ENCODE measurements at places on chromosomes 2 and 18.

DNA sequence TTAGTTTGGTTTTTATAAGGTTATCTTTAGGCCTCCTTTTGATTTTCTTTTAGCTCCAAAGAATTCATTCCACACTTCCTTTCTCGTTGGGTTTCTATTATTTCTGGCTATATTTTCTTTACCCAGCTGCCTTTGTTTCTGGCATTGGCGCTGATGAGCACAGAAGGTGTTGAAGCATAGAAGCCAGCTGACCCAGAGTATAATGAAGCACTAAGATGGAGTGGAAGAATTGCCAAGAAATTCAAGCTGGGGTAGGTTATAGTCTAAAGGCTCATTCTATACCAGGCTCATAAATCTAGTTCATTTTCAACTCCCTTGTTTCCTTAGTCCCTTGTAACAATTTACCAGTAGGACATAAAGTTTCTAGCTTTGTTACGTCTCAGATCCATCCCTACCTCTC, 169.5 kb downstream of the HRH4 start:
- no peak for DNase-seq

GRCh38 chr2:158726911-158727592, 68.1 kb upstream of the DAPL1 start:
- DNase-seq: no peak

GRCh38 chr18:54157646-54158385, 66.7 kb downstream of the MBD2 start:
- DNase-seq: no peak

DNA sequence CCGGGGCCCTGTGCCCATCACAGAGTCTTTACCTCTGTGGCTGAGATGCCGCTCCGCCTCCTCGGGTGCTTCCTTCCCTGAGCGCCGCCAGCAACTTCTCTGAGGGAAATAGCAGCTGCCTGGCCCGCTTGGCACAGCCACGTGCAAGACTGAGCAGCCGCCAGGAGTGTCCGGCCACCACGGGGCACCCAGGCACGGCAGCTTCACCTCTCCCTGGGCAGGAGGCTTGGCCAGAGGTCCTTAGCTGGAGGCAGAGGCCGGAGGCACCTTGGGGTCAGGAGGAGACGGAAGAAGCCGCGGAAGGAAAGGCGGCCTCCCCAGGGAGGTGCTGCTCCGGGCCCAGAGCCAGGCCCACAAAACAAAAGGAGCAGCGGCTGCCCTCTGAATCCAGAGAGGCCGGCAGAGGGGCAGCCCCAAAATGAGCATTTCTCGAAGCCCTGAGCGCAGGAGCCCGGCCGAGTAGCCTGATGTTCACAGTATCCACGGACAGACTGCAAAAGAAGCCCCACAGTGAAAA, 6.0 kb upstream of the LIMS2 start:
- DNase-seq: no peak

- no peak for DNase-seq
Measured at GRCh38 chr18:6294148-6294784, 120.4 kb downstream of the L3MBTL4 start.

All from type B pancreatic cell (in vitro differentiated cells).